PC-9 (cell line): ENCODE measurements at places on chromosomes 16 and 17. TPM values are rescaled to one million over a fixed set of nuclear protein-coding genes. Genes with fewer than 3 reads are reported as not detected.

- DNase-seq = peak; percentile 52
- no peaks in the 10 kb centered on the region for H3K27me3 ChIP-seq
- peak overlapping the region; percentile 82 for H3K4me3 ChIP-seq
- H3K36me3 ChIP-seq = 0 out of 2 replicates have a peak, but pooled peaks cover 4% of the 10 kb centered on the region
- H3K27ac ChIP-seq = peak overlapping the region; percentile 50
These were observed 747 bp upstream of the LHX1 start for GRCh38 chr17:36936455-36937000.

DNA sequence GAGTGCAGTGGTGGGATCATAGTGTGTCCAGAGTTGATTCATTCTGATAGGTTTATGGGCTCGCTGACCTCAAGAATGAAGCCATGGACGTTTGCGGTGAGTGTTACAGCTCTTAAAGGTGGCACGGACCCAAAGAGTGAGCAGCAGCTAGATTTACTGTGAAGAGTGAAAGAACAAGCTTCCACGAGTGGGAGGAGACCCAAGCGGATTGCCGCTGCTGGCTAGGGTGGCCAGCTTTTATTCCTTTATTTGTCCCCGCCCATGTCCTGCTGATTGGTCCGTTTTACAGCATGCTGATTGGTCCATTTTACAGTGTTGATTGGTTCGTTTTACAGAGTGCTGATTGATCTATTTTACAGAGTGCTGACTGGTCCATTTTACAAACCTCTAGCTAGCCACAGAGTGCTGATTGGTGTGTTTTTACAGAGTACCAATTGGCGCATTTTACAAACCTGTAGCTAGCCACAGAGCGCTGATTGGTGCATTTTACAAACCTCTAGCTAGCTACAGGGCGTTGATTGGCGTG is 17.5 kb downstream of the CACNG4 start:
- no peaks in the 10 kb centered on the region for H3K27me3 ChIP-seq
- no peak overlapping the region for H3K4me3 ChIP-seq
- no peaks in the 10 kb centered on the region for H3K4me1 ChIP-seq
- DNase-seq = no peak

Gene CCT6B
- 3.7 and 8.5 TPM in 2 replicates for total RNA-seq

- no peaks in the 10 kb centered on the region for H3K4me1 ChIP-seq
- H3K27ac ChIP-seq = no peak overlapping the region
- H3K27me3 ChIP-seq = no peaks in the 10 kb centered on the region
- DNase-seq = no peak
These were observed 2172.0 kb downstream of the TP53TG3F start for GRCh38 chr16:35631261-35631945.

Gene OR2C1
- total RNA-seq = not detected in 2 replicates

DNA sequence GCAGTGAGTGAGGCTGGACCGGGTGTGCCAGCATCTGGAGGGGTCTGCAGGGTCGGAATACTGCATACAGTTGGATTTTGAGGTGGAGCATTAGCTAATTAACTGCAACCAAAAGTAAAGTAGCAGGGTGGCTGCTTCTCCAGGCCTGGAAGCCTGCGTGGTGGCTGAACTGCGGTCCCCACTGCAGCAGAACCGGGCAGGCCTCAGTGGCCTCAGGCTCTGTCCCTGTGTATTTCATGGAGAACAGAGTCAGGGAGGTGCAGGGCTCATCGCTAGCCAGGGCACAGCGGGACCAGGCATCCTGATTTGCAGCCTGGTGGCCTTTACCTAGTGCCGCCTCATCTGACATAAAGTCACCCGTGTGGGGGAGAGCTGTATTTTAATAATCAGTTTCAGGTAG is 131.9 kb downstream of the RPTOR start:
- H3K36me3 ChIP-seq = no peaks in the 10 kb centered on the region
- H3K27me3 ChIP-seq = no peaks in the 10 kb centered on the region
- no peak for DNase-seq
- no peak overlapping the region for H3K4me3 ChIP-seq
- H3K27ac ChIP-seq = no peak overlapping the region

DNA sequence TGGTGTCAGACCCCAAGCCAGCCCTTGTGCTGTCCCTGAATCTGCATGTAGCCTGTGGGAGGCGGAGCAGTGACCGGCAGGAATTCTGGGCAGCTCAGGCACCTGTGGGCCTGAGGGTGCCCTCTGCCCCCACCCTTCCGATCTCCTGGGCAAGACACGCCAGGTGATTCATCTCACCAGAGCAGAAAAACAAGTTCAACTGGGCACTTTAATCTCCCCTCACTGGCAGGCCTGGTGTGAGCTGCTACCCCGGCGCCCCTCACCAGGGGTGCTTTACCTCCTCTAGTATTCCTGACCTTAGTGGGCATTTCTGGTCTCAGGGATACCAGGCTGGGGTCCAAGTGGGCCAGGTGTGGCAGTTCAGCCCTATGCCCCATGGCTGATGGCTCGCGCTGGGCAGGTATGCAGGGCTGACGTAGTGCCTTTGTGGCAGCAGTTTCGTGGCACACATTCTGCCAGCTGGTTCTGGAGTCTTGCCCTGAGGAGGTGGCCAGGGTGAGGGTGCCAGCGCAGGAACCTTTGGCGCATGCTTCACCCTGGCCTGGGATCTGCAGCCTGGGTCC is 6.0 kb downstream of the ERBB2 start:
- DNase-seq = peak; percentile 91
- peaks cover 71% of the 10 kb centered on the region for H3K4me1 ChIP-seq
- no peaks in the 10 kb centered on the region for H3K27me3 ChIP-seq

Gene CD300LB
- total RNA-seq = not detected in 2 replicates

- no peaks in the 10 kb centered on the region for H3K36me3 ChIP-seq
- H3K4me1 ChIP-seq = peaks cover 8% of the 10 kb centered on the region
- no peak overlapping the region for H3K4me3 ChIP-seq
- H3K27ac ChIP-seq = no peak overlapping the region
These were observed 4.6 kb downstream of the PCYT2 start for GRCh38 chr17:81906476-81907218.

DNA sequence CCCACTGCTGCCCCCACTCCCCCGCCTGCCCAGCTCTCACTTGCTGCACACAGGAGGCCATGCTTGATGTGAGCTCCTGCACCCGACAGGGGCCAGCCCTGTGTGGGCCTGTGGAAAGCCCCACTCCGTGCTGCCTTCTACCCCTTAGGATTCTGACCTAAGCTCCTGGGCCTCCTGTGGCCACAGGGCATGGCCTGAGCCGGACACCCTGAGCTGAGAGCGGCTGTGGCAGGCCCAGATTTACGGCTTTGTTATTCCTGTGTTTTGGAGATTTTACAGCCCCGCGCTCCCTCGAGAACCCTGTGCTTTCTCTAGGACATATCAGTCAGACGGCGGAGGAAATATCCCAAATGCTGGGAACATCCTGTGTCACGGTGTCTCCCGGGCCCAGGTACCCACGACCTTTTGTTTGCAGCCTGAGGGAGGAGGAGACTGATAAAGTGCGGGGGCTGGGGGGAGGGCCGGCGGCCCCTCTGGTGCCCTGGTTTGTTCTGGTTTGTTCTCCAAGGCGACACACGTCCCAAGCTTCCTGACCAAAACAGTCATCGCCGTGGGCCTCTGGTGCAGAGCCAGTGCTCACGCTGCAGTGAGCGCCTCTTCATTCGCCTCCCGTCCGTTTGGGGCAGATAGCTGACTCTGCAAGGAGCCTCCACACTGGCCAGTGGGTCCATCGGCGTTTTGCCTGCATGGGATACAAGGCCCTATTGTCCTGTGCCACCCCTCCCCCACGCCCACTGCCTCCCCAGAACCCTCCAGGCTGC is 363.4 kb downstream of the C16orf95 start:
- no peaks in the 10 kb centered on the region for H3K4me1 ChIP-seq
- no peak overlapping the region for H3K27ac ChIP-seq
- no peak for DNase-seq
- peaks cover 70% of the 10 kb centered on the region for H3K27me3 ChIP-seq
